Neuronal stem cell (in vitro differentiated cells): ENCODE measurements at places on chromosomes 11 and 22.

DNA sequence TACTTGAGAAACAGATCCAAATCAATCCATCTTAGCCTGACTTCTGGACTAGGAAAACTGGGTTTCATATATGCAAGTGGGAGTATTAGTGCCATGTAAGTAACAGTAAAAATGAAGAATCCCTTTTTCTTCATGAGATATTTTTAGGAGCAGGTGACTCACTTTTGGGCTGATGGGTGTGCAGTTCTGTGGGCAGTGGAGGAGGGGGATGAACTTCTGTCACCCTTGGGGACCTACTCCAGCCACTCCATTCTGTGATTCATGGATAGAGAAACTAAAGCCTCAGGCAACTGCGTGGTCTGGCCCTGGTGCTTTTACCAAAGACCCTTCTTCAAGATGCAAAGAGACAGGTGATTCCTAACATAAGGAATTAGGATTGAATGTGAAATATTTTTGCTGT, 208.6 kb upstream of the NARS2 start:
- H3K27me3 ChIP-seq = no peaks in the 10 kb centered on the region
- H3K4me1 ChIP-seq = peaks cover 7% of the 10 kb centered on the region
- no peaks in the 10 kb centered on the region for H3K36me3 ChIP-seq
- H3K27ac ChIP-seq = no peak overlapping the region

- H3K36me3 ChIP-seq = no peaks in the 10 kb centered on the region
- no peaks in the 10 kb centered on the region for H3K4me1 ChIP-seq
- no peak overlapping the region for H3K27ac ChIP-seq
Observed at GRCh38 chr11:2523821-2524391, 79.1 kb downstream of the KCNQ1 start.

DNA sequence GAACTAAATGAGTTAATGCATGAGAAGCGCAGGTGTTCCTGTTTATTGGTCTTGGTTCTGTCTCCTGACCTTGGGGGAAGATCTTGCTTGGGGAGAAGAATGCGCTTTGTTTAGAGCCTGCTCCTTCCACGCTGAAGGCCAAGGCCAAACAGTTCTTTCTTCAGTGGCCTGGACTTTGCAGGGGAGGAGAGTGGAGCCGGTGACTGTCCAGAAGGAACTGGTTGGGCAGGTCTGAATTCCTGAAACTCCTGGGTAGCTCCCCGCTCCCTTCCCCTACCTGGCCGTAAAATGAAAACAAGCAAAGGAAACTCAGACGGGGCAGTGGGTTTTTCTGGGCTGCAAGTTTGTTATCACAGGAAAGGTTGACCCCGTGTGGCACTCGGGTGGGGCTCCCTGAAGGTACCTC, 3.6 kb downstream of the ARHGAP8 start:
- H3K36me3 ChIP-seq = no peaks in the 10 kb centered on the region
- no peak overlapping the region for H3K27ac ChIP-seq
- H3K27me3 ChIP-seq = peaks cover 26% of the 10 kb centered on the region
- no peaks in the 10 kb centered on the region for H3K4me1 ChIP-seq
- H3K4me3 ChIP-seq = no peak overlapping the region
- no peak for DNase-seq

GRCh38 chr22:22798232-22798616, 89.4 kb upstream of the IGLL5 start:
- no peaks in the 10 kb centered on the region for H3K4me1 ChIP-seq
- no peak overlapping the region for H3K4me3 ChIP-seq
- H3K27me3 ChIP-seq = no peaks in the 10 kb centered on the region
- H3K36me3 ChIP-seq = no peaks in the 10 kb centered on the region
- H3K27ac ChIP-seq = no peak overlapping the region

GRCh38 chr22:43207849-43208702, 21.1 kb upstream of the TTLL12 start:
- no peak for DNase-seq
- H3K4me1 ChIP-seq = peaks cover 6% of the 10 kb centered on the region
- no peaks in the 10 kb centered on the region for H3K27me3 ChIP-seq
- H3K36me3 ChIP-seq = peaks cover 56% of the 10 kb centered on the region
- H3K4me3 ChIP-seq = no peak overlapping the region
- H3K27ac ChIP-seq = no peak overlapping the region

DNA sequence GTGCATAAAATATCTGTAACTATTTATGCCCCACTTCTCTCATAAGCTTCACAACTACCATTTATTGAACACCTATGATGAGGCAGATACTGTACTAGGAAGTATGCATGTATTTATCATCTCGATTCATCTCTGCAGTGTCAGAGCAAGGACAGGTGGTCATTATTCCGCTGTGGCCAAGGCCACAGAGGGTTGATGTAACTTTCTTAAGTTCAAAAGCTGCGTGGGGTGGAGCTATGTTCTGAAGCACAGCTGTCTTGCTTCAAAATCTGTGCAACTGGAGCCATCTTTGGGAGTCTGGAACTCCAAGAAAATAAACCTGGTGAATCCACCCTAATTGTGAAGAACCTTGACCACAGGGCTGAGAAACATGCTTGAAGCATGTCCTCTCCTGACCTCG, 60.2 kb upstream of the HMGXB4 start:
- no peak overlapping the region for H3K4me3 ChIP-seq
- peaks cover 4% of the 10 kb centered on the region for H3K27me3 ChIP-seq
- no peak overlapping the region for H3K27ac ChIP-seq

GRCh38 chr11:134388590-134388989, 23.5 kb downstream of the B3GAT1 start:
- no peaks in the 10 kb centered on the region for H3K27me3 ChIP-seq
- no peak overlapping the region for H3K27ac ChIP-seq
- H3K36me3 ChIP-seq = peaks cover 39% of the 10 kb centered on the region
- H3K4me1 ChIP-seq = no peaks in the 10 kb centered on the region

- DNase-seq = no peak
- H3K27ac ChIP-seq = no peak overlapping the region
- H3K36me3 ChIP-seq = no peaks in the 10 kb centered on the region
- H3K4me3 ChIP-seq = no peak overlapping the region
- H3K27me3 ChIP-seq = no peaks in the 10 kb centered on the region
- H3K4me1 ChIP-seq = no peaks in the 10 kb centered on the region
Observed at GRCh38 chr11:60389279-60389910, 6.9 kb upstream of the MS4A14 start.
